ENCODE measurements at places on chromosomes 2 and 18.

GRCh38 chr2:94984964-94985575 lies 40.4 kb upstream of the MAL start:
- no peak for DNase-seq

DNA sequence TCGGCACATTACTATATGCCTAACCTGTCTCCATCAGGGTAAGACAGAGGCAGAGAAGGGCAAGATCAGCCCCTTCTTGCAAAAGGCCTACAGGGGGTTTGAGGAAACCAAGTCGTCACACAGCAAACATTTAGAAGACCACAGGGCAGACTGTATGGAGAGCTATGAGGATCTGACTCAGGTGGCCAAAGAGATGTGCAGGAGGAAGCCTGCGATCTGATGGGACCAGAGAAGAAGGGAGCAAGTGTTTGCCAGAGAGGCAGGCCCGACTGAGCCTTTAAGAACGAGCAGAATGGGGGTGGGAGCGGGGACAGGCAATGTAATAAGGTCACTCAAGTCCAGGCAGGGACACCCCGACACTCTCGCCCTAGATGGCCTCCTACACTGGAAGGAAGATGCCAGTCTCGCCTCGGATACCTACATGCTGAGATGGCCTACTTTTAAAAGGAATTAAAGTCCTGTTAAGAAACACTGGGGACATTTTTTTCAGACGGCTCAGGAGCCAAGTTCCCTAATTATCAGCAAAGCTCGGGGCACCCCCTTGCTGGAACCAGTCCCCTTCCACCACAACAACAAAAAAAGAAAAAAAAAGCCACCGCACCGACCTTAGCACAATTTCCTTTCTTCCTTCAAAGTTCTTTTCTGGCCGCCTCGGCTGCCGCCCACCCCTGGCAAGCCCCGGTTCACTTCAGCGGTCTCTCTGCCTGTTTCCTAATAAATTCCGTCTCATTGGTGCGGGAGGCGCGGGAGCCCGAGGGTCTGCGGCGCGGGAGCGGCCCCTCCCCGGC lies 1.5 kb downstream of the SFXN5 start:
- DNase-seq = no peak

DNA sequence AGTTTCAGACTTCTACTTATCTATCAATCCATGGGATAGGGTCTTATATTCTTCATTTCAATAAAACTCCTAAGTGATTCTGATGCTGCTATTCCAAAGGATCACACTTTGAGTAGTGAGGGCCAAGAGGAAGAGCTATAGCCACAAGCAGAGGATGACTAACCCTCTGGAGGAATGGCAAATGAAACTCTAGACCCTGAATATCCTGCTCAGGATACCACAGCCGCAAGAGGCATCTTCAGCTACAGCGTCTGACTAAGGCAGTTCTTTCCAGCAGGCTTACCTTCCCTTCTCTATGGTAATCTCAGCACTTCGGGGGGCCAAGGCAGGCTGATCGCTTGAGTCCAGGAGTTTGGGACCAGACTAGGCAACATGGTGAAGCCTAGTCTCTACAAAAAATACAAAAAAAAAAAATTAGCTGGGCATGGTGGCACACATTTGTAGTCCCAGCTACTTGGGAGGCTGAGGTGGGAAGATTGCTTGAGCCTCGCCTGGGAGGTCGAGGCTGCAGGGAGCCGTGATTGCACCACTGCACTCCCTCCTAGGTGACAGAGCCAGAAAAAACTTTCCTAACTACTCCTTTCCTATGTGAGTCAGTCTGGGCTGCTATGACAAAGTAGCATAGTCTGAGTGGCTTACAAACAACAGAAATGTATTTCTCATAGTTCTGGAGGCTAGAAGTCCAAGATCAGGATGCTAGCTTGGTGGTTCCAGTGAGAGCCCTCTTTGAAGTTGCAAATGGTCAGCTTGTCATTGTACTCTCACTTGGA lies 371.9 kb downstream of the IRS1 start:
- DNase-seq = no peak

GRCh38 chr18:9101730-9102507 lies 580 bp upstream of the NDUFV2 start:
- DNase-seq = no peak

DNA sequence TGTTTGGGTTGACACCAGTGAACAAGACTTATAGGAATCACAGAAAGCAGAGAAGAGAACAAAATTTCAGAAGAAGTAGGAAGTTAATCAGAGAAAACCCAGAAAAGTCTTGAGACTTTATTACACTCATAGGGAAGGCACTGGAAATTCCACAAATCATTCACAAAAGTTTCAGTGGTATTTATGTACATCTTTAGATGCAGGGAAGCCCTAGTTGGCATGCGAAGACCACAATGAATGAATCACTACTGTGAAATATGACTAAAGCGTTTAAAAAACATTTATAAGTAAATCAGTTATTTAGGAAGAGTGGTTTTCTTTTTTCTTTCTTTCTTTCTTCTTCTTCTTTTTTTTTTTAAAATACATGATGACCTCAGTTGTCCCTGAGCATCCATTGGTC lies 105.1 kb downstream of the NUP35 start:
- DNase-seq = no peak

GRCh38 chr2:164948540-164948939 lies 6.8 kb downstream of the SLC38A11 start:
- DNase-seq = no peak

GRCh38 chr2:211756266-211756665 lies 782.3 kb downstream of the ERBB4 start:
- no peak for DNase-seq

GRCh38 chr2:46461709-46462171 lies 17.6 kb upstream of the TMEM247 start:
- DNase-seq = no peak

DNA sequence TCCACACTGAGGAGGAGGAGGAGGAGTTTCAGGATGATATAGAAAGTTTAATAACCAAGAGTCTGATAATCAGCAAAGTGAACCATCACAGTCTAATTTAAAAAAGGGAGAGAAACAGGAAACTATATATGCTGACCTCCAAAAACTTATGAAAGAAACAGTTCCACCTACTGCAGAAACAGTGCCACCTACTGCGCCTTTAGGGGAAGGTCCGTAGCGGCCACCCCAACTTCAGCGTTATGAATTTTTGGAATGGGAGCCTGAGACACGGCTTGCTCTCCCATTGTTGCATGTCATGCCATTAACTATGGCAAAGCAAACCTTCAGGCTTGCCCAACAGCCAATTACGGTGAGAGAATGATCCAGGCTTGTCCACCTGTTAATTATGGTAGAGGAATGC lies 1719.2 kb upstream of the LRRTM1 start:
- DNase-seq = no peak

- no peak for DNase-seq
These were observed 93.7 kb downstream of the TPGS2 start for GRCh38 chr18:36735130-36735529.

- no peak for DNase-seq
These were observed 39.1 kb downstream of the ABCB11 start for GRCh38 chr2:168992026-168992425.

- DNase-seq = peak; percentile 45
These were observed 68.9 kb upstream of the CAB39 start for GRCh38 chr2:230643576-230644291.

- no peak for DNase-seq
These were observed 116.6 kb downstream of the LAMA3 start for GRCh38 chr18:23805898-23806297.

DNA sequence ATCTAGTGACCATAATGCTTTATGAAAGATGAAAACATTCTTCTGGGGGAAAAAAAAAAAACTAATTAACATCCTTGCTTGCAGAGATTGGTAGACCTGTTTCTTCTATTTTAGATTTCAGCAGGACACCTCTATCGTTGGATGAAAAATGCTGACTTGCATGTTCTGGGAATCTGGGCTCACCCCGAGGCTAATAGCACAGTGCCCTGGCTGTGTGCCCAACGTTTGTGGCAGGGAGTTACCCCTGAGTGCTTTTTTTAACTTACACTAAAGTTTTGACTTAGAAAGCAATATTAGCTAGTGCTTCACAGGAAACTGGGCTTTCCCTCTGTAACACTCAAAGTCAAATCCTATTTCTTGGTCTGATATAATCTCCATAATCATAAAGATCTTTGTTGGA lies 233.2 kb downstream of the SLC8A1 start:
- DNase-seq = no peak

DNA sequence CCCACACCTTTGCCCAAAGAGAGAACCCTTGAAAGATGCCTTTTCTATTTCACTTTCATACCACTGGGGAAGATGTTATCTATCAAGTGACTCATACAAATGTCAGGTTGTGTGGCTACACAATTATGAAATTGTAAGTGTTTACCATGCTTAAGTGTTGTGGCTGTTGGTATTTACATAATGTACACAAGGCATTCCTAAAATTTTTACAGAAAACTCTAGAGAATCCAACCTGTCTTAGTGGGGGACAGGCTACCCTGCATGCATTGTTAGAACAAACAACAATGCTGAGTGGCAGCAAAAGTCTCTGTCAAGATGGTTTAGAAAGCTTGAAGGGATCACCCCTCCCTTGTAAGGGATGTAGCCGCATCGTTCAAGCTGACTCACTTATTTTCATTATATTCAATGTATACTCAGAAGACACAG lies 5.5 kb upstream of the MGAT4A start:
- no peak for DNase-seq

DNA sequence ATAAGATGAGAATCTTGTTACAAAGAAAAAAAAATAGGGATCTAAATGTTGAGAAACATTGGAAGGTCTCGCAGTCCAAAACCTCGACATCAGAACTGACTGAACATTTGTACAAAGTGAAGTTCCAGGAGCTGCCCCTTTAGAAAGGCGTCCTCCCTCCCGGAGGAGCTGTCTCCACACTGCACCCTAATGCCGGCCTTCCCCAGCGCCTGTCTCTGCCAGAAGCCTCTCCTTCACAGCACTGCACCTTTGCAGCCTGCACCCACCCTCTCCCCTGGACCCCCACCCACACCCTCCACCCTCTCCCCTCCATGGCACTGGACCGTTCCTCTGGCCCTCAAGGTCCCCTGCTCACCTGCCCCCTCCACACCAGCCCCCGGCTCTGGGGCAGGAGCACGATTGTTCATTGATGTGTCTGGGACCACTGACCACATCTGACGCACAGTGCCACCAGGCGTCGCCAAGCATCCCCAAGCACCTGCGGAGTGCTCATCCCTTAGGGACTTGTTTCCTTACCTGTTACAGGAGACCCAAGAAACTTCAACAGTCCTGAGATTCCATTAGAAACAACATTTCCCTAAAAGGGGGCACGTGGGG lies 90.3 kb upstream of the SNTG2 start:
- DNase-seq = no peak

DNA sequence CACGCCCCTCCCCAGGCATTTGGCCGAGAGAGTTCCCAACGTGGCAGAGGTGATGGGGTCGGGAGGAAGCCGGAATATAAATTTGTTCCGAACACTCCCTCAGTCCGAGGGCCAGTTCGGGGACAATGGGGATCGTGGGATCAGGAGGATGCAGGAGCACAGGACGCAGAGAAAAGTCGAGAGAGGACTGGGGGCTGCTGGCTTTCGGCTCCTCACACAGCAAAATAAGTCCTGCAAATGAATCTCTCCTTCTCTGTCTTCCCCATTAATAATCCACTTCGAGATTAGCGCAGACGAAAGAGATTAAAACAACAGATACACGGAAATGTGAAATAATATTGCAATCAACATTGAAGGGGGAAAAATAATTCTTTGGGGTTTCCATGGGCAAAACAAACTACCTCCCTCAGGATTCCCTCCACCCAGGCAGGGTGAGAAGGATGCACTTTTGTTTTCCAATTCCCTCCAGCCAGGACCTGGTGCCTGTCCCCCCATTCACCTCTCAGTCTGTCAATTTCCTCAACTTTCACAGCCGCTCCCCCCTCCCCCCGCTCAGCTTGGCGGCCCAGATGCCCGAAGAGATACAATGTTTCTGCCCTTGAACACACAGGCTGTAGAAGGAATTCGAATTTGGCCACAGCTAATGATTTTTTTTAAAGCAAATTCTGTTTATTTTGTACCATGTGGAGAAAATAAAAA lies 3.1 kb upstream of the ZEB2 start:
- DNase-seq = no peak

DNA sequence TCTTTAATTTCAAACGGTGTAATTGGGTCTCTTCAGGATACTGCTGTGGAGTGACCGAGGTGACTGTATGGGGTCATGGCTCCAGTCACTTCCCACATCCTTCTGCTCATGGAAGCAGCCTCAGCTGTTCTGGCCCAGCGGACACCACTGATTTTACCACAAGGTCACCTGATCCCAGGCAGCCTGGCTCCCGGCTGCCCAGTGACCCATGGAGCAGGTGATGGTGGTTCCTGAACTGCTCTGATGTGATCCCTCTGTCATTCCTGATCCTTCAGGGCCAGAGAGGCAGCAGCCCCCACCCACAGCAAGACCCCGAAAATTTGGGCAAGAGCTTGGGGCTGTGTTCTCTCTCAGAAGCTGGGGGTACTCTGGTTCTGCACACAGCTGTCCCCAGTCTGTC lies 35.5 kb upstream of the HS6ST1 start:
- DNase-seq = no peak

GRCh38 chr2:1077911-1078310 lies 127.3 kb downstream of the SNTG2 start:
- no peak for DNase-seq

- DNase-seq = no peak
These were observed 73.7 kb downstream of the PDK1 start for GRCh38 chr2:172629586-172629985.

DNA sequence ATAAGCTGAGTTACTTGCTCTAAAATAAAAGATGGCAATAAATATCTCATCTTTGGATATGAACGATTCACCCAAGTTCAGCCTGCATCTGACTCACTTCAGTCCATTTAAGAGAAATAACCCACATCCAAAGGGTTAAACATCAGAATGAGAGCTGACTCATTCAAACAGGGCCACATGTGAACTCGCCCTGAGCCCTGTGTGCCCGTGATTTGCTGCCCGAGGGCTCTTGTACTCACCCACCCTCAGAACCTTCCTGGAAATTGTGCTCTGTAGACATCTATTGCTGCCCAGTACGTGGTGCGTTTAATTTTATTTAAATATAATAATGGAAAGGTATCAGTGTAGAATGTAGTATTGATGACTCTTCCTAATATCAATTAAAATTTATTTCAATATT lies 66.9 kb upstream of the RBM44 start:
- no peak for DNase-seq

- no peak for DNase-seq
These were observed 135.9 kb upstream of the SERPINE2 start for GRCh38 chr2:224174990-224175389.

GRCh38 chr2:152243761-152244640 lies 68.4 kb upstream of the STAM2 start:
- DNase-seq = no peak

- no peak for DNase-seq
These were observed 29.0 kb downstream of the ANO7 start for GRCh38 chr2:241217320-241218031.

- no peak for DNase-seq
These were observed 199.4 kb downstream of the ALPK2 start for GRCh38 chr18:58429442-58429841.

DNA sequence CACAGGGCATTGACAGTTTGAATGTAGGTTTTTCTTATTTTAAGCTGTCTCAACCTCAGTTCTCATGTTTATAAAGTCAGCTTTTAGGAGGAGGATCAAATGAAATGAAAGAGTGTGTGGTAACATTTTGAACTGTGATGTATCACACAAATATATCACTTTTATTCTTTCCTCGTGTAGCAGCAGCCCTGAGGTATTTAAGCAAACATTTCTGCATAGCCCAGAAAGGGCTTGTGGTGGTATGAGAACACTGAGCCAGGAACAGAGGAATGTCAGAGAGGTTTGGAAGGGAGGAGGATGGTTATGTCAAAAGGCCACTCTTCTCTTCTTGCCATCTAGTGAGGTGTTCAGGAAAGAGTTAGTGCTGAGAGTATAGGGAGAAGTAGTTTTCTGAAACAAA lies 150.2 kb downstream of the PARD3B start:
- no peak for DNase-seq
